ENCODE measurements at places on chromosomes 12 and 14. TPM values are rescaled to one million over a fixed set of nuclear protein-coding genes. Genes with fewer than 3 reads are reported as not detected.

SRGAP1 gene
- total RNA-seq, result 3.0 TPM

SLC38A4 gene
- total RNA-seq, result 2.5 TPM

ACOT4 gene
- total RNA-seq, result not detected

TPPP2 gene
- not detected for total RNA-seq

KLRG1 gene
- 4.7 TPM for total RNA-seq

AQP6 gene
- 0.12 TPM for total RNA-seq

PRIMA1 gene
- total RNA-seq, result 2.5 TPM

CABP1 gene
- total RNA-seq, result 0.47 TPM

HOXC11 gene
- total RNA-seq, result not detected

DNA sequence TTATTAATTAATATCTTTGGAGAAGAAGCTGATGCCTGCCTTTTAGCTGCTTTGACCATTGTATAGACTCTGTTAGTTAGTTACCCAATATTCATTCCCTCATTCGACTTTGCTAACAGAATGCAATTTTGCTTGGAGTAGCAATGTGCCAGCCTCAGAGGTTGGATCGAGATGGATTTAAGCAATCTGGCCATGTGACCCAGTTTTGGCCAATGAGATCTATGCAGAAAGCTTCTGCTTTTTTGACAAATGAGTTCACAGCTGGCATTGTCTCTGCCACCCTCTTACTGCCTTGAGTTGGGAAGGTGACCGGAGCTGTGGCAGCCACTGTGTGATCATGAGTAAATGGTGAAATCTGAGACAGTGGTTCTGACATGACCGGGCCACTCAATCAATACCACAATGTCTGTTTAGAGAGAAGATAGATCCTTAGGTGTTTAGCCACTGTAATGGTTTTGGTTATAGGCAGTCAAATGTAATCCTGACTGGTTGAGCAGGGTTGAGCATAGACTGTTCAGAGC lies 74.9 kb upstream of the MED13L start:
- H3K27ac ChIP-seq, result no peak overlapping the region
- no peak overlapping the region for H3K4me3 ChIP-seq
- H3K4me1 ChIP-seq, result no peaks in the 10 kb centered on the region

DNA sequence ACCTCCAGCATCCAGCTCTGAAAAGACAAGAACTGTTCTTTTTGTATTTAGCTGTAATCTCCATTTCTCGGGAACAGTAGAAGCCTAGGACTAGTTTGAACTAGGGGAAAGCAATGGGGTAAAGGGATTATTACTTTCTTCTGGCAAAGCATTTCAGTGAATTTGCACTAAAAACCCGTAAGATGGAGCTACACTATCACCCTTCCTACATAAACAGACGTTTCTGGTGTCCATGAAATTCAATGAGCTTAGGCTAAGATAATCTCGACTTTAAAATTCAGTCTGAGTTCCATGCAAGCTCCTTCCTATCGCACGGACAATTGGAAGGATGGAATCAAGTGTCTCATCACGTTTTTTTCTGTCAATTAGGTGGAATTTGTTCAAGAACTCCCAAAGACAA lies 24.0 kb downstream of the ACSM4 start:
- no peak overlapping the region for H3K27ac ChIP-seq
- no peaks in the 10 kb centered on the region for H3K4me1 ChIP-seq
- DNase-seq, result no peak
- no peak overlapping the region for H3K4me3 ChIP-seq
- H3K27me3 ChIP-seq, result no peaks in the 10 kb centered on the region

DNA sequence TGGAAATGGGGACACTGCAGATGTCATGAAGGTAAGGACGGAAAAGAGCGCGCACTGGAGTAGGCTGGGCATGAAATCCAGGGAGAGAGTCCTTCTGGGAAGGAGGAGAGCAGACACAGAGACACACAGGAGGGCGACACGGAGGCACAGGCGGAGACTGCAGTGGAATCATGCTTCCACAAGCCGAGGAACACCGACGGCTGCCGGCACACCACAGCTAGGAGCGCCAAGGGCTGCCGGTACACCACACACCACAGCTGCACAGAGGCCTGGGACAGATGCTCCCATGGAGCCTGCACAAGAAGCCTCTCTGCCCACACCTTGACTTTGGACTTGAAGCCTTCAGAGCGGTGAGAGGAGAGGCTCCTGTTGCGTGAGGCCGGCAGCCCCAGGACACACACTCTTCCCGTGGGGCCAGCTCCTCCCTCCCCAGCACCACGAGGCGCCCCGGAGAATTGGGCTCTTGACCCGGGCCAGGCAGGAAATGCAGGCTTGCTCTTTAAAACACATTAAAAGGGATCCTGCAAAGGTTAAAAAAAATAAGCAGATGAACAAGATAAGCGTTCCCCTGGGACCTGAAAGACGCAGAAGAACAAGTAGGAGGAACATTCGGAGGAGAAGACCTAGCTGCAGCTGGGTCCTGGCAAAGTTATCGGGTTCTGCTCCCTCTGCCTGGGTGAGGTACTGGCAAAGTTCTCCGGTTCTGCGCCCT lies 28.3 kb upstream of the FZD10 start:
- no peak for DNase-seq
- no peaks in the 10 kb centered on the region for H3K36me3 ChIP-seq
- no peak overlapping the region for H3K4me3 ChIP-seq

DNA sequence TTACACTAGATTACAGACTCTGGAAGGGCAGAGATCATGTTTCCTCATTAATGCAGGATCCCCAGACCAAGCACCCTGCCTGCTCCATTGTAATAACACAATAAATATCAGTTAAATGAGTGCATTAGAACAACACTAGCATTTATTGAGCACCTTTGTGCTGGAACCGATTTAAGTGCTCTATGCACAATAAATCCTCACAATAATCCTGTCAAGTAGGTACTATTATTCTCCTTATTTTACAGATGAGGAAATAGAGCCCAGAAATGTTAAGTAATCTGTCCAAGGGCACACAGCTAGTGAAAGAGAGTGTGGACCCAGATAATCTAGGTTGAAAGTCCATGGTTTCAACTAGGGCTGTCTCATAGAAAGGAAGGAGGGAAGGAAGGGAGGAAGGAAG lies 69.8 kb downstream of the MAP1LC3B2 start:
- H3K27ac ChIP-seq, result no peak overlapping the region
- H3K4me3 ChIP-seq, result no peak overlapping the region
- DNase-seq, result no peak
- H3K36me3 ChIP-seq, result no peaks in the 10 kb centered on the region
- H3K4me1 ChIP-seq, result peaks cover 22% of the 10 kb centered on the region

DNA sequence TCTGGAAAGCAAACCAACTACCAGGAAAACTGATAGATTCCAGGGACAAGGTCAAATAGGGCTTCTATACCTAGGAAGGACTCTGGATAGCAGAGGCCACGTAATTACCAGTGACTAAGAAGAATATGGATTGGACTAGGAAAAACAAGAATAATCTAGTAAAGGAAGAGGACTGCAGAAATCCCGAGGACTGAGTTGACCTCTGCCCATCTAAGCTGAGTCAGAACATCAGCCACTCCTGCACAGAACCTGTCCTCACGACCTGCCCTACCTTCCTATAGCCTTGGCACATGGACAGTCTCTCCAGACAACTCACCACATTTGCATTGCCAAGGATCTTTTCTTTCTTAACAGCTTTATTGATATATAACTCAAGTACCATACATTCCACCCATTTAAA lies 2.3 kb downstream of the OR6J1 start:
- no peak for DNase-seq
- H3K4me1 ChIP-seq, result no peaks in the 10 kb centered on the region
- no peaks in the 10 kb centered on the region for H3K27me3 ChIP-seq
- no peaks in the 10 kb centered on the region for H3K36me3 ChIP-seq
- no peak overlapping the region for H3K4me3 ChIP-seq

GRCh38 chr14:60805841-60806430 lies 71.4 kb downstream of the MNAT1 start:
- no peak for DNase-seq
- H3K4me3 ChIP-seq, result no peak overlapping the region
- no peaks in the 10 kb centered on the region for H3K4me1 ChIP-seq
- no peaks in the 10 kb centered on the region for H3K36me3 ChIP-seq
- H3K27ac ChIP-seq, result no peak overlapping the region
- H3K27me3 ChIP-seq, result no peaks in the 10 kb centered on the region

- no peaks in the 10 kb centered on the region for H3K36me3 ChIP-seq
- H3K27ac ChIP-seq, result no peak overlapping the region
- no peak overlapping the region for H3K4me3 ChIP-seq
- peaks cover 15% of the 10 kb centered on the region for H3K4me1 ChIP-seq
Measured at GRCh38 chr14:74964787-74965485, 9.5 kb upstream of the PGF start.

GRCh38 chr14:76138119-76138757 lies 13.5 kb upstream of the GPATCH2L start:
- peak; percentile 51 for DNase-seq
- H3K4me1 ChIP-seq, result peaks cover 23% of the 10 kb centered on the region
- no peaks in the 10 kb centered on the region for H3K36me3 ChIP-seq
- no peak overlapping the region for H3K27ac ChIP-seq
- peaks cover 86% of the 10 kb centered on the region for H3K27me3 ChIP-seq
- H3K4me3 ChIP-seq, result peak overlapping the region; percentile 48

- no peaks in the 10 kb centered on the region for H3K36me3 ChIP-seq
- H3K27me3 ChIP-seq, result no peaks in the 10 kb centered on the region
- H3K4me3 ChIP-seq, result no peak overlapping the region
Measured at GRCh38 chr14:20696764-20697163, 8.2 kb downstream of the ANG start.

All from neural progenitor cell (in vitro differentiated cells).